Neural crest cell (in vitro differentiated cells): ENCODE measurements at places on chromosomes 4 and X. TPM values are rescaled to one million over a fixed set of nuclear protein-coding genes. Genes with fewer than 3 reads are reported as not detected.

DNA sequence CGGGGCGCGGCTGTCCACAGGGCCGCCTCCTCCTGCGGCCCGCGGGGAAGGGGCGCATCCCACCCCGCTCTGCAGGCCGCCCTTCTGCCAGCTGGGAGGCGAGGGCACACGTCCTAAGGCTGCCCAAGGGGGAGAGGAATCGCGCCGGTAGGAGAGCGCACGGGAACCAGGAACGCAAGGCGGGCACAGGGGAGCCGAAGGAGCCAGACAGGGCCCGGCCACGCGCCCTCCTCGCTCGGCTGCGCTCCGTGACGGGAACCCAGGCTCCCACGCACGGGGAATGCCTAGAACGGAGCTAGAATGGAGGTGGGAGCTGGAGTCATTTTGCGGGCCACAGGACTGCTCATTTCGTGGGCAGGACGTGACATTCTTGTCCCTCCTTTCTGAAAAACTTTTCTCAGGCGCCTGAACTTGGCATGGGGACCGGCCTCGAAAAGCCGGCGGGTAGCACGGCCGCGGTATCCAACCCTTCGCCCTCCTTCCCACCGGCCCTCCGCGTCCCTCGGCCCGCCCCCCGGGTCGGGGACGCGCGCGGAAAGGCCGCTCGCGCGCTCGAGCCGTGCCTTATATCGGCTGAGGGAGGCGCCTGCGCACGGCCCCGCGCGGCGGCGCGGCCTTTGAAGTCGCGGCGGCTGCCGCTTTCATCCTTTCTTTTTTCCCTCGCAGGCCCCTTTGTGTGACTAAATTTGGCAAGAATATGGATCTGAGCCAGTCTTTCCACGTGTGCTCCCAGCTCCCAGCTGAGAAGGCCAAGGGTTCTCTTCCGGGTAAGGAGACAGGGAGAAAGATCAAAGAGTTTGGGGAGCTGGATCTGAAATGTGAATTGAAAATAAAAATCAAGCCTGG, 4.2 kb upstream of the LEF1 start:
- peak; percentile 73 for DNase-seq

DNA sequence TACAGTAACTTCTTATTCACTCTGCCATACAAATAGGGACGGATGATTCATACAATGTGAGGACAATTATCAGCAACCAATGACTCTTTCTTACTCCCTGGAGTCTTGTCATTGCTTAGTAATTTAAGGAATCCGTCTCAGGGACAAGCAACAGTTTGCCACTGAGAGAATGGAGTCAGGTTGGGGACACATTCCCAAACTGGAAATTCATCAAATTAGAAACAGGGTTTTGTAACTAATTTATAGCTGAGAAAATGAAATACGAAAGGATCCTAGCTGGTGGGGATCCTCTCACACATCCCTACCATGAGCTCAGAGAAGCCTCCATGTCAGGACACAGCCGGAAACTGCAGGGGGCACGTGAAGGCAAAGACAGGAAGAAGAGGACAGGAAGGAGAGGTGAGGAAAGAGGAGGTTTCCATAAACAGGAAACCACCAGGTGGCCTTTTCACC, 50.4 kb upstream of the KDR start:
- DNase-seq: no peak

Gene NSG1
- total RNA-seq: 23.7 and 24.5 TPM in 2 replicates

- DNase-seq: no peak
Observed at GRCh38 chr4:78032446-78032845, 24.7 kb upstream of the FRAS1 start.

DNA sequence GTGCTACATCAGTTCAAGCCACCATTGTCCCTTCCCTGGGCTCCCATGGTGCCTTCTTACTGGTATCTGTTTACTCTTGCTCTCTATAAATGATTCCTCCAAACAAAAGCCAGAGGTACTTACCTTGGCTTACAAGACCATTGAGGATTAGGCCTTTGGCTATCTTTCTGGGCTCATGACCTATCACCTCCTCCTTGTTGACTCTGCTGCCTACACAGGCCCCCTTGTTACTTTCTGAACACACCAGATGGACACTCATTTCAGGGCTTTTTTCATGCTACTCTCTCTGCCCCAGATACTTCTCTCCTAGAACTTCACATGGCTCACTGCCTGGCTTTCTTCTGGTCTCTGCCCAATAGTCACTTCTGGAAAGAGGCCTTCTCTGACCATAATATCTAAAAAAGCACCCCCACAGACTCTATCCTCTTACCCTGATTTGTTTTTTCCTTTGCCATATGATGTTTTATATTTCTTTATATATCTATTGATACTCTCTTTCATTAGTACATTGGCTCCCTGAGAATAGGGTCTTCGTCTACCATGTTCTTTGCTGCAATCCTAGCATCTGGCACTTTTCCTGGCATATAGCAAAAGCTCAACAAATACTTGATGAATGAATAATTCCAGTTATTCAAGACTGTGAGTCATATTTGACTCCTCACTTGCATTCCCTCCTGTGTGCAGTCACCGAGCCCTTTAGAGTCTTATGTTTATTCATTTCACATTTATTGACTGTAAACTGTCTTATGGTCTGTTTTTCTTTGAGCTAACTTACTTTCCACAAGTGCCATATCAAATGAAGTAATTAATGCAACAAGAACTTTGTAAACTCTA, 27.1 kb upstream of the TAPT1 start:
- DNase-seq: no peak

Gene AMBN
- not detected in 2 replicates for total RNA-seq
